GM04503 (cell line): ENCODE measurements at places on chromosomes 4 and X.

DNA sequence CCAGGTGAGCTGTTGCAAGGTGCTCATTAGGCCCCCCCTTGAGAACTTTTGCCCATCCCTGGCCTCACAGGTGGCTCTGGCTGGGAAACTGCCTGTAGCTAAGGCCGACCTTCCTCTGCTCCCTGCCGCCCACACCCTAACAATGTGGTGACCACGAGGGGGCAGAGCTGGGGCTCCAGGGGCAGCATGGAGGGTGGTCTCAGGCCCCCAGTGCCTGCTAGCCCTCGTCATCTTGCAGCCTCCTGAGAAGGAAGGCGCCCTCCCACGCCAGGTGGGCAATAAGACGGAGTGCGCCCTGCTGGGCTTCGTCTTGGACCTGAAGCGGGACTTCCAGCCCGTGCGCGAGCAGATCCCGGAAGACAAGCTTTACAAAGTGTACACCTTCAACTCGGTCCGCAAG, 32.4 kb downstream of the ATP2B3 start:
- DNase-seq, result no peak

- no peak for DNase-seq
Measured at GRCh38 chrX:65697211-65697641, 29.8 kb downstream of the MSN start.

DNA sequence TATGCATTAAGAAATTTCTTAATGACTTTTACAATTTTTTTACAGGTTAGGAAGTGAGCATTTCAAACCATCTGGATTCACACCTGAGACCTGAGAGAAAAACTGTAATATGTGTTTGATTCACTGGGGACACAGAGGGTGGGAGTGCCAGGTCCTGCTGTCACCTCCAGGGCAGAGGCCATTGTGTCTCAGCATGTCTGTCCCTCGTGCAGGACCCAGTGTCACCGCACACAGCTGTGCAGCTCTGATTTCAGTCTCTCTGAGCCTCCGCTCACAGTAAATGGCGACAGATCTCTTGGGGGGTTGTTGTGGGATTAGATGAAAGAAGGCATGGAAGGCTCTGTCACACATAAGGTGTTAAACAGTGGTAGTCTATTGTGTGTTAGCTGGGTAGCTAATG, 23.0 kb upstream of the CLDN24 start:
- no peak for DNase-seq

DNA sequence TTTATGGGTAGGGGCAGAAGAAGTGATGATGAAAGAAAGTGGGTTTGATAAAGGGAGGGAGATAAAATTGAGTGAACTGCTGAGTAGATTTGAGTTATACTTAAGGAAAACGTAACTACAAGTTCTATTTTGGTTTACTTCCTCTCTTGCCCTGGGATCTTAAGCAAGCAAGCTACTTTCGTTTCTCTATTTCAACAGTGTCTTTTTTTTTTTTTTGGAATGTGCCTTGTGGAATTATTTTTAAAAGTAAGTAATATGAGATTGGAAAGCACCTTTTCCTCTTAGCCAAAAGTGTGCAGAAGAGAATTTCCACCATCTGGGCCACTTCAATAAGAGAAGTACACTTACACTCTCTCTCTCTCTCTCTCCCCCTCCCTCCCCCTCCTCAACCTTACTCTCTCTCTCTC, 16.0 kb upstream of the C4orf36 start:
- no peak for DNase-seq

DNA sequence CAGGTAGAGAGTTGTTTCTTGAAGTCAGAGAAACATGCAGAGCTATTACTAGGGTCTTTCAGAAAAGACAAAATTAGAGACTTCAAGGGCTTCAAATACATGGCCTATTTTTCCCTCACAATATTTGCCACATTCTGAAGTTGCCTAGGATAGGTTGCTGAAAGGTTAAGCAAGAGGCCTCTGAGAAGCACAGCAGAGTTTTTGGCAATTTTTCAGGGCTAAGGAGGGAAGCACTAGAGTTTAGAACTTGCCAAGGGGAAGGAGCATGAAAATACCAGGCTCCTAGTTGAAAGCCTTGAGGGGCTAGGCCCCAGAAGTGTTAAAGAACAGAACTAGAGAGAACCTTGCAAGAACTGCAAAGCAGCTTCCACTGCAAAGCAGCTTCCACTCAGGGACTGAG, 86.4 kb downstream of the ANAPC10 start:
- no peak for DNase-seq

- peak; percentile 68 for DNase-seq
Measured at GRCh38 chr4:26020083-26020668, 106.2 kb downstream of the SMIM20 start.

DNA sequence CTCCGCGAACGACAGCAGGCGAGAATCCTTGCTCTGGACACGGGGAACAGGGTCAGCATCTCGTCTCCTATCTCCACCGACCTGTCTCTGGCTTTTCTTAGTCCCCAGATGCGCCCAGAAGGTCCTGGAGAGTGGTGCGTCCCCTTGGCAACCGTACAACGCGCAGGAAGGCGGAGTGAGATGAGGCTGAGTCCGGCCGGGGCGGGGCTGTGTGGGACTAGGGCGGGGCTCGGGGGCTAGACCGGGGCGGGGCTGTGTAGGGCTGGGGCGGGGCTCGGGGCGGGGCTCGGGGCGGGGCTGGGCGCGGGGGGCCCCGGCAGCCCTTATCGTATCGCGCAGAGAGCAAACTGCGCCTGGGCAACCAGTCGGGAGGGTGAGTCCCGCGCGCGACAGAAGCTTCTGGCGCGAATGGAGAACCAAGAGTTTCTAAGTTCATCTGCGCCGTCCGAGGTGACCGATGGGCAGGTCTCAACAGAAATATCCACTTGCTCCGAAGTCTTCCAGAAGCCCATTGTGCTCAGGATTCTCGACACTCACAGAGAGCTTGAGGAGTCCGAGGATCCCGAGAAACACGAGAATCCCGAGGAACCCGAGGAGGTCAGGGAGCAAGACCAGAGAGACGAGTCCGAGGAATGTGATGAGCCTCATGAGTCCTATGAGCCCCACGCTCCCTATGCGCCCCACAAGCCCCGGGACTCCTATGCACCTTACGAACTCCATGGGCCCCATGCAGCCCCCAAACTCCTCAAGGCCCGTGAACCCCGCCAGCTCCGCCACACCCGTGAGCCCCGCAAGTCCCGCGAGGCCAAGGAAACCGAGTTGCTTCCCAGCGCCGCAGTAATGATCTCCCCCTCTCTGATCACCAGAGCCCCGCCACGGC, 24.9 kb downstream of the ARL9 start:
- no peak for DNase-seq

DNA sequence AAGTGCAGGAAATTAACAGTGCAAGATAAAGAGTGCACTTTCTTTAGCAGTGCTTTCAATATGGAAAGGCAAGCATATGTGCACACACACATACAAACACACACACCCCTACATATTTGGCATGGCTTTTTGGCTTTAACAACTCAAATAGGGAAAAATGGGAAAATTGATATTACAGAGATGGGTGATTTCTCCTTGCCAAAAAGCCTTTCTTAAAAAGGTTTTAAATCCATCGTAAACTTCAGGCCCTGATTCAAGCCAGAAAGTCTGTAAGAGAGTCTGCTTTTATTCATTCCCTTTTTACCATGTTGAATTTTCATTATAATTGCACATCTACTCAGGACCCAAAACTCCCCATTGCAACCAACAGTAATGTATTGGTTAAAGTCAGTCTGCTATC, 612.0 kb upstream of the ACTRT1 start:
- DNase-seq, result no peak

DNA sequence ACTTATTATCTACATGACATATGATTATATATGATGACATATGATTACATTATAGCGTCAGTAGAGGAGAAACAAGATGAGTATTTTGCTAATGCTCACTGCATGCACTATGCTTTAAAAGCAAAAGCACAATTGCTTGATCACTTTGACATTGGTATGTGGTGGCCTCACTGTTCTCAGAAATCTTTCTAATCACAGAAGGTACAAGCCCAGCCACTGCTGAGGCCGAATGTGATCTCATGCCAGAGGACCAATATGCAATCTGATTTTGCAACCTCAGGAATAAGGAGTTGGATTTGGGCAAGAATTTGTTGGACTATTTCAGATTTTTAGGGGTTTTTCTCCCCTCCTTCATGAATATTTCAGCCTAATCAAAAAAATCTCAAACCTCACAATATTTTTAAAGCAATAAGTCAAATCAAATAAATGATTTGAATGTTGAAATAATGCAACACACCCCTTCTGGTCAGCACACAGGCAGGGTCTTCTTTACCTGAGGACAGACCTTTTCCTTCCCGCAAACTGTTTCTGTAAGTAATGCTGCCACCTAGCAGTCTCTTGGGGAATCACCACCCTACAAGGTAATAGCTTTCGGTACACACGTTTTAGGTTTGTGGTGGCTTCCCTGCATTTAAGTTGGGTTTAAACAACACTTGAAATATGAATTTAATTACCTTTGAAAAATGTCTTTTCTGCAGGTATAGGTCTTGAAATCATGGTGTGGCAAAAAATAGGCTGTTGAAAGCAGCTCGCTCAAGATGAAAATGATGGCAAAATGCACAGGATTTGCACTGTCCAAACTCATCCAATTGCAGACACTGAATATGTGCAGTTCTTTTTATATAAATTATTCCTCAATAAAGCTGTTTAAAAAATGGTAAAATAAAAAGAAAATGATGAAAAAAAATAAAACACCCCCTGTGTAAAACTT, 4.8 kb upstream of the CXCL13 start:
- no peak for DNase-seq

- DNase-seq, result no peak
Measured at GRCh38 chr4:89914609-89915550, 20.2 kb downstream of the MMRN1 start.

DNA sequence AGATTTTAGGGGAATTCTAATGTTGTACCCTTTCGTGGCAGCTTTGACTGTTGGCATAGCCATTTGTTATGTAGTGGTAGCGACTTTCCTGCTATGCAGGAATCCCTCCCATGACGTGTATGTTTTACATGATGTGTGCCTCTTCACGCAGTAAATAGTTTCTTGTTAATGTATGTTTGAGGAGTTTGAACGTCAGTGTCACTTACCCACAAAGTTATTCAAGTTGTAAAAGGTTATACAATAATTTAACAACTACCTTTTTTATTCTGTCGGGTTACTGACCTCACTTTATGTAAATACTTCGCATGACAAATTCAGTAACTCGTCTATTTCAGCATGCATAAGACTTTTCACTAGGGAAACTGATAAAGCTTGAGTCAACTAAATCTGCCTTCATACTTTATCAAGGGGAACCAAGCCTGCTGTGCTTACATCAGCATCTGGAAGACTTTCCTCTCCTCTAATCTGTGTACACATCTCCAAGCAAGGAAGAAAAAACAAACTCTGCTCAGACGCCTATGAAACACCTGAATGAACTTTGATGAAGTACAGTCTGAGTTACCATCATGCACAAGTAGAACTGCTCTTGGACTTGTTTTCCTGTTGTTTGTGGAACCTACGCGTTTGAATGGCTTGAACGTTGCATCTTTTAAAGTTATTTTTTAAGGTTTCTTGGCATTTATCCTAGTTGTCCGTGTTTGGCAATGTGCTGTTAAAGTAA, 61.2 kb downstream of the SLC9A6 start:
- no peak for DNase-seq

- peak; percentile 20 for DNase-seq
Measured at GRCh38 chr4:124640022-124640730, 72.4 kb downstream of the ANKRD50 start.

GRCh38 chr4:163748449-163748848, 254.0 kb downstream of the TMA16 start:
- DNase-seq, result no peak

- no peak for DNase-seq
Measured at GRCh38 chr4:134505511-134505910, 303.9 kb upstream of the PABPC4L start.

DNA sequence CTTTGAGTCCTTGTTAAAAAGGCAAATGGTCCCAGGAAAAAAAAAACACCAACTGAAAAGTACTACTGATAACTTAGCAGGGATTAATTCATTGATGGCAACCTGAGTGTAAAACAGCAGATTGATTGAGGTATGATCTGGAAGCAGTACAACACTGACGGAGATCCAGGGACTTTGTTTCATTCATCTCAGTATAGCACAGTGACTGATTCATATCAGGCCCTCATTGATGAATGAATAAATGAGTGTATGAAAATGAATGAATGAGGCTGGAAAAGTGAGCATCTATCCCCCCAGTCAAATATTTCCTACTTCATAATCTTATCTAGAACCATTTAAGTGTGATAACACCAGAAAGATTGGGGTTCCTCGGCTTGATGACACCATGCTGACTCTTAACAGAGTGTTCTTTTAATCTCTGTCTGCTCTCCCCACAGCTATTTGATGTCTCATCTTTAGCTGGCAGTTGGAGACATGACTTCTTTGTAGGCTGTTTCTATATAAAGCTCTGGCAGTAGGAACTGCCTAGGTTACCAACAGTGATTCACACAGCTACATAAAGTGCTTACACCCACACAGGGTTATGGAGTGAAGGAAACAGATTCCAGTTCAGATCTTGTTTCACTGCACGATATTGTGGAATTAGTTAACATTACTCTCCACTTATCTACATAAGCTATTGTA, 18.6 kb upstream of the RNF128 start:
- DNase-seq, result peak; percentile 87

- DNase-seq, result no peak
Measured at GRCh38 chr4:78863254-78863869, 75.9 kb downstream of the PAQR3 start.

DNA sequence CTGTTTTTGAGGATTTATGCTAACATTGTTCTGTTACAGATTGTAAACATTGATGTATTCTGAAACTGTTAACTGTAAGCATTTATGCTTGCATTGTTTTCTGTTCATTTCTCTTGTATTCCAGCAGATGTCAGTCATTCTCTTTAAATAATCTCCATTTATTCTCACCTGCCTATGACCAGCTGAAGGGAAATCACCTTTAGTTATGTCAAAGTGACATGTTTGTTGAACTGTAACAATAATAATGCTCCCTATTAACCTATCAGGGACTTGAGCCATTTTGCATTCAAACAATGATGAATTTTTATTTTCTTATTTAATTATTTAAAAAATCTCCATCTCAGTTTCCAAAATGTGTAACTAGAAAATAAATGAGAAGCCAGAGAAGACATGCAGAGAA, 58.0 kb downstream of the SPCS3 start:
- DNase-seq, result no peak

- DNase-seq, result no peak
Measured at GRCh38 chrX:11886745-11887144, 128.7 kb downstream of the MSL3 start.

DNA sequence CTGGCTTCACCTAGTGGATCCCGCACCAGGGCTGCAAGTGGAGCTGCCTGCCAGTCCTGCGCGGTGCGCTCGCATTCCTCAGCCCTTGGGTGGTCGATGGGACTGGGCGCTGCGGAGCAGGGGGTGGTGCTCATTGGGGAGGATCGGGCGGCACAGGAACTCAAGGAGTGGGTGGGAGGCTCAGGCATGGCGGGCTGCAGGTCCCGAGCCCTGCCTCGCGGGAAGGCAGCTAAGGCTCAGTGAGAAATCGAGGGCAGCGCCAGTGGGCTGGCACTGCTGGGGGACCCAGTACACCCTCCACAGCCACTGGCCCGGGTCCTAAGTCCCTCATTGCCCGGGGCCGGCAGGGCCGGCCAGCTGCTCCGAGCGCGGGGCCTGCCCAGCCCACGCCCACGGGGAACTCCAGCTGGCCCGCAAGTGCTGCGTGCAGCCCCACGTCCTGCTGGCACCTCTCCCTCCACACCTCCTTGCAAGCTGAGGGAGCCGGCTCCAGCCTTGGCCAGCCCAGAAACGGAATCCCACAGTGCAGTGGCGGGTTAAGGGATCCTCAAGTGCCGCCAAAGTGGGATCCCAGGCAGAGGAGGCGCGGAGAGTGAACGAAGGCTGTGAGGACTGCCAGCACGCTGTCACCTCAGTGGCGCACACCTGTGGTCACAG, 27.6 kb upstream of the PGRMC1 start:
- DNase-seq, result no peak
